A549 treated with CORT108297 at 1 μM for 4 hours (cell line): ENCODE measurements at places on chromosomes 7 and 10. TPM values are rescaled to one million over a fixed set of nuclear protein-coding genes. Genes with fewer than 3 reads are reported as not detected.

AUTS2 gene
- 2.9 to 4.3 TPM (median 3.8 TPM) in 5 replicates for total RNA-seq

CLCN1 gene
- total RNA-seq = 0.02 to 0.08 TPM (median 0.07 TPM) in 4 of 5 replicates, not detected in the other

DNAH11 gene
- 0.12 to 0.37 TPM (median 0.15 TPM) in 5 replicates for total RNA-seq

PLXDC2 gene
- 0.02 TPM in 3 of 5 replicates, not detected in the others for total RNA-seq

DDC gene
- 0.58 to 1.9 TPM (median 1.1 TPM) in 5 replicates for total RNA-seq

CRYGN gene
- not detected in 5 replicates for total RNA-seq

DNAJC12 gene
- total RNA-seq = 55.1 to 79.5 TPM (median 64.3 TPM) in 5 replicates

BTBD16 gene
- total RNA-seq = 0.35 to 0.82 TPM (median 0.64 TPM) in 5 replicates

PLAC9 gene
- 0.15 TPM in 1 of 5 replicates, not detected in the others for total RNA-seq

HOGA1 gene
- total RNA-seq = 0.76 to 1.8 TPM (median 1.1 TPM) in 5 replicates

ARMS2 gene
- total RNA-seq = 0.13 TPM in 1 of 5 replicates, not detected in the others

EGR2 gene
- 0.27 to 0.53 TPM (median 0.38 TPM) in 5 replicates for total RNA-seq

VSTM2A gene
- total RNA-seq = 0.13 TPM in 1 of 5 replicates, not detected in the others

NPY gene
- not detected in 5 replicates for total RNA-seq

GTF2IRD2 gene
- 4.1 to 7.1 TPM (median 6.2 TPM) in 5 replicates for total RNA-seq
